NCI-H1436 treated with DMSO at 0.1 percent for 48 hours (cell line): ENCODE measurements at places on chromosomes 5 and 9.

DNA sequence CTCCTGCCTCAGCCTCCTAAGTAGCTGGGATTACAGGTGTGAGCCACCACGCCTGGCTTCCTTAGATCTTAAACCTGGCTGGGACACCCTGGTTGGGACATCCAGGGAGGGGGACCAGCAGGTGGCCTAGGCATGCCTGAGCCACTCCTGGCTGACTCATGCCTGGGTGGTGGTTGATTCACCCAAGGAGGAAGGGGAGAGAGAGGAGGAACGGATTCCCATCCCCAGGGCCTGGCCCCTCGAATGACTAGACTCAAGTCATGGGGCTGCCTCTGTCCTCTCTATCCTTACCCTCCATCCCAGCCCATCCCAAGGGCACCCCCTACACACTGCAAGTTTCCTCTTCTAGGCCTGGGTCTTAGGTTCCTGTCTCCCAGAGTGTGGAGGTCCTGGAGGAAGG is 12.7 kb downstream of the EEIG1 start:
- no peak for DNase-seq

- DNase-seq: no peak
These were observed 39.2 kb upstream of the MAN2A1 start for GRCh38 chr5:109650493-109650892.

- no peak for DNase-seq
These were observed 3.6 kb downstream of the ALDH1A1 start for GRCh38 chr9:72949244-72949582.

DNA sequence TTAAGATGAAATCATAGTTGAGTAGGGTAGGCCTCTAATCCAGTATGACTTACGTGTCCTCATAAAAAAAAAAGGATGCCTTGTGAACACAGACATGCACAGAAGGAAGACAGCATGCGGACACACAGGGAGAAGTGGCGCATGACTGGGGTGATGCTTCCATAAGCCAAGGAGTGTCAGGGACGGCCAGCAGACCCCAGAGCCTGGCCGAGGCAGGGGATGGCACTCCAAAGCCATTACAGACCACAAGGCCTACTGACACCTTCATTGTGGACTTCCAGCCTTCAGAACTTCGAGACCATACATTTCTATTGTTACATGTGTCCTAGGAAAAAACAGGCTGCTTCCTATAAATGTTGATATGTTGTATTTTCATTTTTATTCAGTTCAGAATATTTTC is 19.9 kb downstream of the EHMT1 start:
- DNase-seq: no peak

DNA sequence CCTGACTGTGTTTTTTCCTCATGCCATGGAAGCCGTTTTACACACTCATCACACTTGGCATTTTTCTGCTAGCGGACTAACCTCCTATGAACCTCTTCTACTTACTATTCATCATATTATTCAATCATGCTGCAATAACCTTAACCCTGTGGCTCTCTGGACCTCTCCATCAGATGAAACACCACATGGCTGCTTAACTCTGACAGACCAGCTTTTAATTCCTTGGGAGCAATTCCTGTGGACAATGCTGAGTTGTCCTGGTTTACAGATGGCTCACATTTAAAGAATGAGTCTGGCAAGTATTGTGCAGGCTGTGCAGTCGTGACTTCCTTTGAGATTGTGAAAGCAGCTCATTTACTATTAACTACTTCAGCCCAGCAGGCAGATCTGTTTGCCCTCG is 9.0 kb downstream of the OR1J1 start:
- DNase-seq: no peak

DNA sequence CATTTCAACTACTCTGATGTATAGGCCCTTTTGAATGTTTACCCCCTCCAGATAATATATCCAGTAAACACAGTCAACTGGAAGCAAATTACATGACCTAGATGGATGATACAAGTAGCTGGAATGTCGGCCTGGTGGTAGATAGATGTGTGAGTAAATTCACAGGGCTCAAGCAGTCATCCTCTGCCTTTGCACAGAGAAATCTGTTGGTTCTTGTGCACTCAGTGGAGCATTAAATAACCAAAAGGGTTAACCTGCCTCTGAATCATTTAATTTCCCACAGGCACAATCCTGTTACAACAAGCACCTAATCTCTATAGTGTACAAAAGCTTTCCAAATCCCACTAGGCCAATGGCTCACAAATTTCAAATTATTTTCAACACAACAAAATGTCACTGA is 668.3 kb downstream of the DNAH5 start:
- DNase-seq: no peak

- DNase-seq: no peak
These were observed 55.9 kb upstream of the C5orf58 start for GRCh38 chr5:170176916-170177315.

- no peak for DNase-seq
These were observed 9.8 kb upstream of the CCDC69 start for GRCh38 chr5:151233616-151234085.

DNA sequence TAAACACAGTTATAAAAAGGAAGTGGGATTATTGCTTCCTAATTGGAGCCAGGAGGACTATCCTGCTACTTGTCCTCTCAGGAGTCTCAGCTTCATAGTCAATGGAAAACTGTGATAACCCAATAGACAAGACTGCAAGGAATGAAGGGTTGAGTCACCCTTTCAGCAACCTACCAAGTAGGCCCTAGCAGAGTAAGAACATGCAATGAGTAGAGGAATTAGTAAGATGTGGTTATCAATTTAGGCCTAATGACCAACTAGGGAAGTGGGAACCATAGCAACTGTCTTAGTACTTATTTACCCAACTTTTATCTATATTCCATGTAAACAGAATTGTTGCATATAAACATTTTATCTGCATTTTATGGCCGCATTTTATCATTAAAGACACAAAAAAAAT is 310.1 kb downstream of the RFX3 start:
- no peak for DNase-seq

DNA sequence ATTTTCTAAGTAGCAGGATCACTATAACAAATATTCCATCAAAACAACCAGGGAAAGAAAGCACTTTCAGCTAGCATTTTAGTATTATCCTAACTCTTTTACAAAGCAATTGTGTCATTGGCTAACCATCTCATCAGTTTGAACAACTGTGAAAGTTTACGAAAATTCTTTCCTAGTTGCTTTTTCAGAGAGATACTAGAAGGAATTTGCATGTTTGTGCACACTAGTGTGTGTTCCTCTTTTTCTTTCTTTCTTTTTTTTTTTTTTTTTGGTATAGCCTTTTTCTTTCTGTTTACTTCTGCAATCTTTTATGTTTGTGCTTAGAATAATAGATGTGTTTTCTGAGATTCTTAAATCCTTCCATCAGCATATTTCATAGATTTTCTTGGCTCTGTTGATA is 124.7 kb upstream of the SEMA6A start:
- DNase-seq: no peak

GRCh38 chr5:94469894-94470329 is 148.5 kb downstream of the KIAA0825 start:
- DNase-seq: no peak

DNA sequence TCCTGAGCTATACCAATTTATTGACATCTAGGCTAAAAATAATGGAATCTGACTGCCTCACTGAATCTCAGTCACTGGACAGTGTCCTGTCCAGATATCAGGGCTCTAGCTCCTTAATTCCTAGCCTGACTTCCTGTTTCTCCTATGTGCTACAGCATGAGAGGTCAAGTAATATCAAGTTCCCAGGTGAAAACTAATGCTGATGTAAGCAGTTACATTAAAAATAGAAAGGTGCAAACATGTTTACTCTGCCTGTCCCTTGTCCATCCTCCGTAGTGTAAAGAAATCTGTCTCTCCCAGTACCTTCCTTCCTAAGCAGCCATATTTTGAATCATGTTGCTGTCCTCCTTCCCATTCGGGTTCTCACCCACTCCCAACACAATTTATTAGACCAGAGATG is 145.9 kb upstream of the GHR start:
- no peak for DNase-seq

DNA sequence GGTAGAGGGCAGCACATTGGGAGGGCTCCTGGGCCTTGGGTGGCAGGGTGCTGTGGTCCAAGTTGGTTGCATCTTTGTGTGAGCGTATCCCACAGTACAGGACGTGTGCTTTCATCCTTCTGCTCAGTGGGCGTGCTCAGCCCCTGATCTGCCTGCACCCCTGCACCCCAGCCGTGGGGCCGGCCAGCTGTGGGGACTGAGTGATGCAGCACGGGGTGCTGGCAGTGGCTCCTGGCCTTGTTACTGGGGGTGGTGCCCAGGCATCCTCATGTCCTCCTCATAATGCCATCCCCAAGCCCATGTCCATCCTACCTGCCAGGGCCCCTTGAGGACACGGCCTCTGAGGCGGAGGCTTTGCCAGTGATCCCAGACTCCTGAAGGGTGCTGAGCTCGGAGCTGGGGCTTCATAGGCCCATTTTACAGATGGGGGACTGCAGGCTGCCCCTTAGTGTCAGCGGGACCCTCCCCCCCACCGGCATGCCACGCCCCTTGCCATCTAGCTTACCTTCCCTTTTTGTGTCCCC is 100.7 kb downstream of the PHF2 start:
- DNase-seq: no peak

GRCh38 chr5:134530301-134531077 is 5.0 kb downstream of the JADE2 start:
- DNase-seq: no peak
